Inflammatory macrophage treated with lipopolysaccharide for 4 hours (primary cell): ENCODE measurements at places on chromosomes 1 and 21.
A peak's percentile ranks its signal among the peaks of the same experiment; 100 is the strongest.

DNA sequence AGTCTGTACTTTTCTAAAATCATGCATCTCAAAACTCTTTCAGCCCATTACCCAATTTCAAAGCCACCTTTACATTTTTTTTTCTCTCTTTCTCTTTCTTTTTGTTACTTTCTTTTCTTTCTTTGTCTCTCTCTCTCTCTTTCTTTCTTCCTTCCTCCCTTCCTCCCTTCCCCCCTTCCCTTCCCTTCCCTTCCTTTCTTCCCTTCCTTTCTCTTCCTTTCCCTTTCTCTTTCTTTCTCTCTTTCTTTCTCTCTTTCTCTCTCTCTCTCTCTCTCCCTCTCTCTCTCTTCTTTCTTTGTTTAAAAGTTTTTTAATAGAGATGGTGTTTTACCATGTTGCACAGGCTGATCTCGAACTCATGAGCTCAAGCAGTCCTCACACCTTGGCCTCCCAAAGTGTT lies 11.5 kb downstream of the ZMYM4 start:
- DNase-seq, result no peak

GRCh38 chr1:94384485-94385265 lies 33.5 kb upstream of the ABCD3 start:
- no peak for DNase-seq

- peak; percentile 94 for DNase-seq
Measured at GRCh38 chr1:241531195-241532161, 700 bp upstream of the KMO start.

- DNase-seq, result no peak
Measured at GRCh38 chr1:66197785-66198184, 336.2 kb upstream of the SGIP1 start.

DNA sequence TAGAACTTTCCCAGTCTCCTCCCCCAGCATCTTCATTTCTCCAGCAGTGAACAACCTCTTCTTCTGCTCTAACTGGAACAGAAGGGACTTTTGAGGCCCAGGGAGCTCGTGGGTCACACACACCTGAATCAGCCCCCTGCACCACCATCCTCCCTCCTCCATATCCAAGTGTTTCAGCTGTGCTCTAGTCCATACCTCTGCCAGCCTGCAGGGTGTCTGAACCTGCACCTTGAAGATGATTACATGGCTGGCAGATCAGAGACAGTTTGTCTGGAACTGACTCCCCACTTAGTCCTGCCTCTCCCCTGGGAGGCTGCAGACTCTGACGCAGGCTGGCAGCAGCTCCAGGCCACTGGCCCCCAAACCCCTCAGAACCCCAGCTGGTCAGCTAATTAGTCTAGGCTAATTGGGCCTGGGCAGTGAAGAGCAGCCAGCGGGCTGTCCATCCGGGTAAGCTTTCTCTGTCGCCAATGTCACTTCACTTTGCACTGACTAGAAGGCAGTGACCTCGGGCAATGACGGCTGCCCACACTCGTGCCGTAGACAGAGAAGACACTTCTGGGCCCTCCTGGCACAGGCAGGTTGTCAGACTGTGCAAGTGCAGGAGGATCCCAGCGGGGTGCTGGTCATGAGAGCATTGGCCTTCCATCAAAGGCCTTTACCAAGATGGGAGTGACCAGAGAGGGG lies 12.2 kb downstream of the CAMK1G start:
- no peak for DNase-seq

DNA sequence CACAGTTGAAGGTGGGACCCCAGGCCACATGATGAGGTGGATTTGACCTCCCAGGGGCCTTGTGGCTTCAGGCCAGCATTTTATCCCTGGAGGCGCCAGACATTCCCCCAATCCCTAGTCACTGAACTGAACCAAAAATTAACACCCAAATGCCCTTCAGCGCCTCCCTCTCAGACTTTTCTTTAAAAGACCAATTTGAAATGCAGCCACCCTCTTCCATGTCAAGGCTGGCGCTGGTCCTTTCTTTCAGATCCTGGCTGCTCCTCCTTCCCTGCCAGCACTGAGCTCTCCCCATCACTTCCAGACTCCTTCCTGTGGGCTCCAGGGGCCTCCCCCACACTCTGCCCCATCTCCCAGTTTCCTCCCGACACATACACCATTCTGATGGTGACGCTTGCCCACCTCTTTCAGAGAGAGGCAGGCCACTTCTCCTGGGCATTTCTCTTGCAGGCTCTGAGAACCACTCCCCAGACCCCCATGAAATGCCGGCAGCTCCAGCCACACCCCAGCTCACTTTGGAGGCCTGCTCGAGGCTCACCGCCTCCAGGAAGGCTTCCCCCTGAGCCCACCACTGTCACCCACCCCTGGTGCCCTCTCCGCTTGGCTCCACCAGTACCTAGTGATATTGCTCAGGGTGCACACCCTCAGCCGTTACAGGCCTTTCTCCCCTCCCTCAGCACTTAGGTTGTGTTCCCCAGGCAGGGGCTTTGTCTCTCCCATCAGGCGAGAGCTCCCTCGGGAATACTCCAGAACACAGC lies 27.0 kb downstream of the NAV1 start:
- DNase-seq, result no peak

GRCh38 chr1:74728736-74729135 lies 4.1 kb downstream of the CRYZ start:
- DNase-seq, result no peak
